ENCODE measurements at places on chromosomes 3 and 15. TPM values are rescaled to one million over a fixed set of nuclear protein-coding genes. Genes with fewer than 3 reads are reported as not detected.

DNA sequence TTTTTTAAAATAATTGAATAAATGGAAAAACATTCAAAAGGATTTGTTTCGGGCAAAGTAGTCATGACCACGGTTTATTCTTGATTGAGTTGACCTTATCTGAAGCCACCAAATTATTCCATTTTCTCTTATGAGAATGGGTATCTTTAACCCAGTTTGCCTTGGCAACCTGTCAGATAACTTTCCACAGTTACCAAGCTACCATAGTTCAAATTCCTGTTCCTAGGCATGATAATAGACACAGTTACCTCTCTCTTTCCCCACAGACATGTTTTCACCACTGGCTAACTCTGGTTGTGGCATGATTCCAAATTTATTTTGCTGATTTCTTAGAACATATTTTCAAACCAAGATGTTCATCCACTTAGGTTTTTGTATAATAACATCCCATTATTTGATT lies 84.9 kb downstream of the NECTIN3 start:
- no peaks in the 10 kb centered on the region for H3K27me3 ChIP-seq
- no peaks in the 10 kb centered on the region for H3K4me1 ChIP-seq
- H3K27ac ChIP-seq: no peak overlapping the region
- H3K4me3 ChIP-seq: no peak overlapping the region

- H3K36me3 ChIP-seq: no peaks in the 10 kb centered on the region
- no peaks in the 10 kb centered on the region for H3K27me3 ChIP-seq
- DNase-seq: no peak
- H3K4me1 ChIP-seq: peaks cover 6% of the 10 kb centered on the region
- no peak overlapping the region for H3K4me3 ChIP-seq
- H3K27ac ChIP-seq: no peak overlapping the region
These were observed 83.1 kb downstream of the DNAJB8 start for GRCh38 chr3:128383316-128384235.

DNA sequence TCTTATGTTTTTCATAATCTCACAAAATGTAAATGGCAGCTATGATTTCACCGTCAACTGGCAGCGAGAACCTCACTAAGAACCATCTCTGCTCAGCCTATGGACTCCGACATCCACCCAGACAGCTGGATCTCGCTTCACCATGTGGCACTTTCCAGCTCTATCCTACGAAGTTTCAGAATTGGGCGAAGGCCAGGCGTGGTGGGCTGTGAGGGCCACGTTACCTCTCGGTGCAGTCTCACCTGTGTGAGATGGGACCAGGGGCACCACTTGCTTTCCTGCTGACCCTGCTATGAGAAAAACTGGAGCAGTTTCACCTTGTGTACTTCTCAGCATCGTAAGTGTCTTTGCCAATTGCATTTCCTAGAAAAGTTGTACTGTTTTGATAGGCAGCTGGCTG lies 32.3 kb downstream of the CHDH start:
- H3K4me1 ChIP-seq: peaks cover 7% of the 10 kb centered on the region
- H3K36me3 ChIP-seq: no peaks in the 10 kb centered on the region
- H3K27ac ChIP-seq: no peak overlapping the region
- H3K4me3 ChIP-seq: no peak overlapping the region
- DNase-seq: no peak

The ATRIP gene
- 12.8 TPM for total RNA-seq

GRCh38 chr3:171827836-171828458 lies 15.2 kb upstream of the TMEM212 start:
- peaks cover 4% of the 10 kb centered on the region for H3K27me3 ChIP-seq
- H3K4me1 ChIP-seq: no peaks in the 10 kb centered on the region
- no peak for DNase-seq
- no peak overlapping the region for H3K4me3 ChIP-seq
- H3K36me3 ChIP-seq: no peaks in the 10 kb centered on the region

- DNase-seq: no peak
- peaks cover 3% of the 10 kb centered on the region for H3K27me3 ChIP-seq
- no peaks in the 10 kb centered on the region for H3K36me3 ChIP-seq
- H3K4me1 ChIP-seq: peaks cover 5% of the 10 kb centered on the region
These were observed 550.4 kb upstream of the CCDC54 start for GRCh38 chr3:106826791-106827311.

GRCh38 chr3:128908951-128909350 lies 29.5 kb downstream of the ACAD9 start:
- DNase-seq: no peak
- no peak overlapping the region for H3K4me3 ChIP-seq
- H3K27me3 ChIP-seq: no peaks in the 10 kb centered on the region
- H3K4me1 ChIP-seq: no peaks in the 10 kb centered on the region
- H3K36me3 ChIP-seq: peaks cover 58% of the 10 kb centered on the region
- no peak overlapping the region for H3K27ac ChIP-seq

The HESX1 gene
- total RNA-seq: not detected
